ENCODE measurements at places on chromosomes 2 and 18.

- no peak overlapping the region for H3K27ac ChIP-seq
- no peaks in the 10 kb centered on the region for H3K27me3 ChIP-seq
- no peaks in the 10 kb centered on the region for H3K36me3 ChIP-seq
These were observed 481.4 kb downstream of the CDH2 start for GRCh38 chr18:27695503-27695902.

DNA sequence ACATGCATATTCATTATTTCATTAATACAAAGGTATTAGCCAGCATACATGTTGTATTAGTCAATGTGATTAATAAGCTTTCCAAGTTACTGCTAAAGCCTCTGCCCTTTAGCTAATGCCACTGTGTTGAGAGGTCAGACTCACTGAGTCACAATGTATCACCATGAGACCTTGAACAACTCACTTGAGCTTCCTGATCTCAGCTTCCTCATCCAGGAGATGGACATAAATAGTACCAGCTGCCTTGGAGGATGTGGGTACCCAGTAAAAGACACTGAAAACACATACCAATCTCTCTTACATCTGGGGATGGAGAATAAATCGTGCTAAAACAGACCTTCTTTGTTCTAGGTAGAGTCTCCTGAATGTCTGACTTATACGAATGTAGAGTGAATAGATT lies 224.6 kb downstream of the EPHA4 start:
- H3K27me3 ChIP-seq = no peaks in the 10 kb centered on the region
- no peak for DNase-seq
- no peak overlapping the region for H3K4me3 ChIP-seq
- no peaks in the 10 kb centered on the region for H3K36me3 ChIP-seq
- no peaks in the 10 kb centered on the region for H3K4me1 ChIP-seq
- H3K27ac ChIP-seq = no peak overlapping the region

DNA sequence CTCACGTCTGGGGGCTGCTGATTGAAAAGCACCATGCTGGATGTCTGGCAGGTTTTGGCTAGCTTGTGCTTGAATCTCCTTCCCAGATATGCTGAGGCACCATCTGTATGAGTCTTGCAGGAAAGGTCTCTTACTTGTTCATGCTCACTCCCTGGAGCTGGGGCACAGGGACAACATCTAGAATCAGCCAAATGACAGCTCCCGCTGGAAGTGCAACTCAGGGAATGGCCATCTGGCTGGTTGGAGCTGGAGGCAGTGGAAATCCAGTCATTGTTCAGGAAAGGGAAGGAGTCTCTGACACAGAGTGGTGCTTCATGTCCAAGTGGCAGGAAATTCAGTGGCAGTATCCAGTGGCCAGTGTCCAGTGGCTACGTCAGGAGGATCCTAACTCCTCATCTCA lies 9.7 kb downstream of the CCDC68 start:
- peaks cover 23% of the 10 kb centered on the region for H3K4me1 ChIP-seq
- no peak overlapping the region for H3K4me3 ChIP-seq
- no peaks in the 10 kb centered on the region for H3K27me3 ChIP-seq
- no peak for DNase-seq

DNA sequence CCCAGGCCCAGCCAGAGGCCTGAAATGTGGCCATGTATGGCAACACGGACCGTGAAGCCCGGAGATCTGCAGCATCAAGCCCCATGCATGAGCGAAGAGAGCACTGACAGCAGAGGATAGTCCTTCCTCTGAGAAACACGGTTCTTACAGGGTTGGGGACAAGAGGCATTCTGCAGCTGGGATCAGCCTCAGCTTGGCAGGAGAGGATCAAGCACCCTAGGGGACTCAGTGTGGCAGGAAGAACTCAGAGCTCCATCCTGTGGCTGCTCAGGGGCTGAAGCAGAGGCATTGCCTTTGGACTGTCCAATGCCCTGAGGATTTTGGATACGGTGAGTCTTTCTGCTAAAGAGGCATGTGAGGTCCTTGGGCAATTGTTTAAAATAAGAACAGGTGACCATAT lies 368.7 kb downstream of the ZNF516 start:
- DNase-seq = no peak
- no peaks in the 10 kb centered on the region for H3K4me1 ChIP-seq
- no peaks in the 10 kb centered on the region for H3K27me3 ChIP-seq
- H3K27ac ChIP-seq = no peak overlapping the region
- no peak overlapping the region for H3K4me3 ChIP-seq

DNA sequence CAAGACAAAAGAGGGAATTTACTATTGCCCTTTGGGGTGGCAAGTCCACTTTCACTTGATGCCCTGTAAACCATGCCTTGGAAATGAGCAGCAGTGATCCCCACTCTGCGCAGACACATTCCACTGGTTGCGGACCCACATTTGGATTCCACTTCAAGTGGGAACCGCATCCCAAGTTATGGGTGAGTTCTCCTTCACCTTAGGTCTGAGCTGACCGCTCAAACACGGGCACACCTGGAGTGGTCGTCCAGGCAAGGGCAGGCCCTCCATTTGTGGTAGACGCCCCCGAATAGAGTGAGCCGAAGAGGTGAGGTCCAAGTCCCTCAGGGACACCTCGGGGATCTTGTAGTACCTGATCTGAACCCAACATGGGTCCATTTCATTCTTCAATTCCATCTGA lies 9.8 kb upstream of the AGXT start:
- no peak overlapping the region for H3K4me3 ChIP-seq
- H3K4me1 ChIP-seq = no peaks in the 10 kb centered on the region
- no peak for DNase-seq
- H3K36me3 ChIP-seq = no peaks in the 10 kb centered on the region
- H3K27ac ChIP-seq = no peak overlapping the region

GRCh38 chr2:95054016-95054415 lies 28.5 kb downstream of the MAL start:
- no peaks in the 10 kb centered on the region for H3K4me1 ChIP-seq
- no peaks in the 10 kb centered on the region for H3K27me3 ChIP-seq
- peaks cover 29% of the 10 kb centered on the region for H3K36me3 ChIP-seq

DNA sequence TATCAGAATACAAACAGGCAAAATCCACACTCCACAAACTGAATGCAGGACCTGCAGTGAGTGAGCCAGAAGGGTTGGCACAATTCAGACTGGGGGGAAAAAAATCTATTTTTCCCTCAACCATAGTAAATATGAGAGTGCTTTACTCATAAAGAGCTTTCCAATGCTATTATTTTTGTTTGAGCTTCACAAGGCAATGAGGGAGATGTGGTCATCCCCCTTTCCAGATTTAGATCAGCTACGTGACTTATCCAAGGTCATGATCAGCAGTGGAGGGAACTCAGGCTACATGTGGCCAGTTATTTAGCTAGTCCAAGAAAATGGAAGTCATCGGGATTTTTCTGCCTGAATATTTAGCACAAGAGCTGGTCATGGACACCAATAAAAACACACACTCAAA lies 120.4 kb upstream of the KLF7 start:
- H3K27ac ChIP-seq = no peak overlapping the region
- H3K4me3 ChIP-seq = no peak overlapping the region
- no peak for DNase-seq
- no peaks in the 10 kb centered on the region for H3K36me3 ChIP-seq

GRCh38 chr2:71600555-71600954 lies 147.2 kb downstream of the DYSF start:
- no peaks in the 10 kb centered on the region for H3K36me3 ChIP-seq
- no peak overlapping the region for H3K4me3 ChIP-seq
- no peak for DNase-seq
- H3K4me1 ChIP-seq = no peaks in the 10 kb centered on the region
- no peak overlapping the region for H3K27ac ChIP-seq

- no peak for DNase-seq
- no peak overlapping the region for H3K27ac ChIP-seq
- no peaks in the 10 kb centered on the region for H3K27me3 ChIP-seq
- no peaks in the 10 kb centered on the region for H3K36me3 ChIP-seq
- H3K4me3 ChIP-seq = no peak overlapping the region
These were observed 112.7 kb upstream of the SESTD1 start for GRCh38 chr2:179377296-179377695.

GRCh38 chr2:174011796-174012195 lies 46.6 kb upstream of the SP3 start:
- no peak overlapping the region for H3K4me3 ChIP-seq
- no peak for DNase-seq
- H3K4me1 ChIP-seq = peaks cover 14% of the 10 kb centered on the region
- H3K27me3 ChIP-seq = no peaks in the 10 kb centered on the region
- H3K36me3 ChIP-seq = no peaks in the 10 kb centered on the region

Data from esophagus squamous epithelium (tissue), 5 donors.